CD8-positive, alpha-beta memory T cell (primary cell): ENCODE measurements at places on chromosomes 11 and 22.
A peak's percentile ranks its signal among the peaks of the same experiment; 100 is the strongest.

DNA sequence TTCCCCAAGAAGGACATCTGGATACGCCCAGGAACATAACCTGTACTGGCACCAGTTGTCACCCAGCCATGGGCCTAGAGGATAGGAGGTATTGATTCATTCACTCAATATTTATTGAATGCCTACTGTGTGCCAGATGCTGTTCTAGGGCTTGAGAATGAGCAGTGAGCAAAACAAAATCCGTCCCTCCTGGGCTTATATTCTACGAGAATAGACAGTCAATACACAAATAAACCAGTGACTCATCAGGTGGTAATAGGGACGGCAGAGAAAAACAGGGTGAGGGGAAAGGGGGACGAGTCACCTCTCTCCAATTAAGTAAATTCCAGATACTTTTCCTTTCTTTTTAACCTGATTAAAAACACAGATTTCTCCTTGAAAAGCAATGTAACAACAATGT, 103.5 kb downstream of the MICAL2 start:
- DNase-seq = no peak

DNA sequence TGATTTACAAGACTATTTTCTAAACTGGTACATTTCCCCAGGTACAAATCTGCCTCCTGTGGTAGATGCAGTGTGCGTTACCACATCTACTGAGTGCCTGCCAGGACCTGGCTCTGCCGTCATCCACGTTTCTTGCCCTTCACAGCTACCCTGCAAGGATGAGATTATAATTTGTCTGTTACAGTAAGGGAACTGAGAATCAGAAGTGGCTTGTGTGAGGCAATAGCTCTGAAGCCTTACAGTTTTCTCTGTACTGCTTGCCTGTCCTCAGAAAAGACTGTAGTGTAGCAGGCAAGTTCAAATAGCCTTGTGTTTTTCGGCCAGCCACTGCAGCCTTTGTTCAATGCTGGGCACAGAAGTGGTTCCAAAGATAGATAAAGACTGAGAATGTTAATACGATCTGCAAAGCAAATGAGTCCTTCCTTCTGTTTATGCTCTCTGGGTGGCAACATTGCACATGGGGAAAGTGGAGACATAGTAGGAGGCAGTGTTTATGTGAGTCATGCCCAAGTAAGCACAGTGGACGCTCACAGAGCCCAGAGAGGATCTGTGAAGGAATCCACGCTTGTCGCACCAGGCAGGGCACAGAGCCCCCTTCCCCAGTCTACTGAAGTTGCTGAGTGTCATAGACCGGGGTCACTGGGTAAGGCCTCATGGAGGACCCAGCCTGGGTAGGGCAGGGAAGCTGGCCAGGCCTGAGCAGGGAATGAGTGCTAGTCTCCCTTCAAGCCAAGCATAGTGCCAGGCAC, 49.1 kb downstream of the MICAL2 start:
- no peak for DNase-seq

GRCh38 chr11:18071098-18071705, 25.1 kb upstream of the TPH1 start:
- DNase-seq = no peak

- peak; percentile 74 for DNase-seq
Observed at GRCh38 chr11:57426929-57427726, at the start of gene SLC43A3. TSS of gene SLC43A3 (minus strand) at chr11:57427121. CDS start at chr11:57426172, 949 bp downstream.

DNA sequence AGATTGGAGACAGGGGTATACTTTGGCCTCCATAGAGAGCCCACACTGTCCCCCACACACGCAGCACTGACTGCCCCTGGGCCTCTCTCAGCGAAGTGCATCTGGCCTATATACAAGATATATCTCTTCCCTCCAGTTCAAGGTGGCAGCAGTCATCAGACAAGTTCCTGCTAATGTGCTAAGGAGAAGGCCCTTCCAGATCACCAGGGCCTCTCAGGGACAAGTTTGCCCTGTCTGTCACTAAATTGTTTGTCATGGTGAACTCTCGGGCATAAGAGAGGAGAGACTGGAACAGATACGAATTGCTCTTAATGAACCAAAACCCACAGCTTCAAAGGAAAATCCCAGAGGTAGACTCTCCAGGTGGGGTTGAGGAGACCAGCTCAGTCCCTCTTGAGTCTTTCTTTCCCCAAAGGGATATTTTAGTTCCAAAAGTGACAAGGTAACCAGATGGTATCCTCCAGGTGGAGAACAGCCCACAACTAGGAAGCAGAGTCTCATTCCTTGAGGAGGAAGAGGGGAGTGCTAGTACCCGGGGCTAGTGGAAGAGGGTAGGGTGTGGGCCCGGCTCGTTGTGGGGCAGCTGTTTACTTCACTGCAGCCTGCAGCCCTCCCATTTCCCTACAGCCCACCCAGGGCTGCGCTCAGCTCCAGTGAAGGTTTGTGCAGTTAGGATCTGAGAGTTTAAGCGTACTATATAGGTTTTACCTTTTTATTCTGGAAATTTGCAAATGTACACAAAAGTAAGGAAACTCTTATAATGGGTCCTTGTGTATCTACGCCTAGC, 2.2 kb upstream of the SLC35C1 start:
- DNase-seq = no peak

GRCh38 chr11:85705800-85706199, 19.8 kb upstream of the CCDC89 start:
- no peak for DNase-seq

DNA sequence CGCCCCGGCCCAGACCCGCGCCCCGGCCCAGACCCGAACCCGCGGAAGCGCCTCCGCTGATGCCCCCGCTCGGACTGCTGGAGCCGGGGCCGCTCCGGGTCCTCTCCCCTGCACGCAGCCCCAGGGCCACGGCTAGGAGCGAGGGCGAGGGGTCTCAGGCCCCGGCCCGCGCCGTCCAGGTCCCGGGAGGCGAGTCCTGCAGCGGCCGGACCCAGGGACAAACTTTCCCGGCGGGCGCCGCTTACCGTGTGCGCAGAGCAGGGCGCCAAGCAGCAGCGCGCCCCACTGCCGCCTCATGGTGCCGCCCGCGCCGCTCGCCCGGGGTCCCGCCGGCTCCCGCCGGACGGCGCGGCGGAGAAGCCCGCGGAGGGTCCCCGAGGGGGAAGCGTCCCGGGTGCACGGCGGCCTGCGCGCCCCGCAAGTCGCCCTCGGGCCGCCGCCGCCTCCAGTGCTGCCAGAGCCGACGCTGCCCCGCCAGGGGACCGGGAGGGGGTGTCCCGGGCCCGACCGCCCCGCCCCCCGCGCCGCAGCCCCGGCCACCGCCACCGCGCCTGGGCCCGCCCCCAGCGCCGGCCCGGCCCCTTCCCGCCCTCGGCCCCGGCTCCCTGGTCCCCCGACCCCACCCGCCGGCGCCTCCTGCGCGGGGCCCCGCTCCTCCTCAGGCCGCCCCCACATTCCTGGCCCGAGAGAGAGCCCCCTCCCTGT, at the start of gene LRP4:
Gene LRP4 (minus strand): TSS at position 468 of the 705 bp plus-strand sequence. CDS start 171 bp downstream, at position 297.
- DNase-seq = peak; percentile 30

GRCh38 chr11:108967571-108967970, 302.7 kb downstream of the DDX10 start:
- no peak for DNase-seq
